GM13977 (cell line): ENCODE measurements at places on chromosomes 12 and 14.

- no peak for DNase-seq
Observed at GRCh38 chr14:50022661-50023060, 93.7 kb downstream of the VCPKMT start.

DNA sequence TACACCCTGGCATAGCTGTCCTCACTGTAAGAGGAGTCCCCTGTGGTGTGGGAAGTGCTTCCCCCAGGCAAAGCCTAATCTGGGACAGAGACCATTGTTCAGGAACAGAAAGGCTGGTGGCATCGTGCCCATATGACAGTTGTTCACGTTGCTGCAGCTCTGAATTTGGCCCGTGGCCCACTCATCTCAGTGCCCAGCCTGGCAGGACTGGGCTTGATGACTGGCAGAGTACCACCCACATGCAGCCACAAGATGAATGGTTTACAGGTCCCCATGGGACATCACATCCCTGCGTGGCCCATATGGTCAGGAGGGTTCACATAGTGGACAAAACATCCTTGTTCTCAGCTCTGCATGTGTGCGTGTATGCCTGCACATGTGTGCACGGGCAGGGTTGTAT, 17.5 kb downstream of the IQSEC3 start:
- no peak for DNase-seq

- no peak for DNase-seq
Observed at GRCh38 chr14:74569806-74570591, 42.0 kb downstream of the LTBP2 start.

DNA sequence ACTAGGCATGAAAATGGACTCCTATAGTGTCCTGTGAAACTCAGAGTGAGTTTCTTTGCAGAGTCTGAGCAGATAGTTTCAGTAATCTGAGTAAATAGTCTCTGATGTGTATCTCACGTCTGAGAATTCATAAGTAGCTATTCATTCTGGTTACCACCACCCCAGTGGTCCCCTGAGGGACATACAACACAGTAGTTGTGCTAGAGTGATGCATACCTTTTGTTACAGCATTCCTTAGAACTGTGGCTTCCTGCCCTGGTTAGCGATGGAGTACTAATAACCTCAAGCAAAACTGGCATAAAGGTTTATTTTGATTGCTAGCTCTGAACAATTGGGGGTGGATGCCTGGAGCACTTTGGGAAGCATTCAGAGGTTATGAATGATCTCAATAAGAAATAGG, 114.7 kb downstream of the DAAM1 start:
- DNase-seq = no peak

DNA sequence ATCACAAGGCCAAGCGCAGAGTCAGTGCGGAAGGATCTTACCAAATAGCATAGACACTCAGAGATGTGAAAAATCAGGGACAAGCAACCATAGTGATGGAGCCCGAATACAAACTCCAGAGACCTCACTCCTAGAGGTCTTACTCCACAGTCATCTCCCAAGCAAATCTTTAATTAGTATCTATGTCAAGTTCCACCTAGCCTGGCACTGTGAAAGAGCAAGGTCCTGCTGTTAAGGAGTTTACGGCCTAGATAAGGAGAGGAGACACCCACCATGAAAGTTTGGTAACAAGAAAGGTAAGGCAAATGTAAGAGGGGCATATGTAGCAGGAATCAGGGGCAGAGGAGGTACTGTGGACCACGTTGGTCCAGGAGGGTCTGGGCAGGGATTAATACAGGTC, 7.4 kb upstream of the PLEKHG6 start:
- no peak for DNase-seq

DNA sequence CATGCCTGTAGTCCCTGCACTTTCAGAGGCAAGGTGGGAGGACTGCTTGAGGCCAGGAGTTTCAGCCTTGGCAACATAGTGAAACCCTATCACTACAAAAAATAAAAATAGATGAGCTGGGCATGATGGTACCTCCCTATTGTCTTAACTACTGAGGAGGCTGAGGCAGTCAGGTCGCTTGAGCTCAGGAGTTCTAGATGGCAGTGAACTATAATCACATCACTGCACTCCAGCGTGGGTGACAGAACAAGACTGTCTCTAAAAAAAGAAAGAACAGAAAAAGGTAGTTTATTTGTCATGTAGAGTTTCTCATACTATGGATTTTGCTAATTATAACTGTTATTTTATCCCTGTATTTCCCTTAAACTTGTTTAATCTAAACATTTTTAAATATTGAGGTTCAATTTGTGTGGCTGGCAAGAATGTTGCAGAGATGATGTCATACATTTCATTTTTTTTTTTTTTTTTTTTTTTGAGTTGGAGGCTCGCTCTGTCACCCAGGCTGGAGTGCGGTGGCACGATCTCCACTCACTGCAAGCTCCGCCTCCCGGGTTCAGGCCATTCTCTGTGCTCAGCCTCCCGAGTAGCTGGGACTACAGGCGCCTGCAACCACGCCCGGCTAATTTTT, 39.7 kb upstream of the ATF7IP start:
- DNase-seq = no peak

DNA sequence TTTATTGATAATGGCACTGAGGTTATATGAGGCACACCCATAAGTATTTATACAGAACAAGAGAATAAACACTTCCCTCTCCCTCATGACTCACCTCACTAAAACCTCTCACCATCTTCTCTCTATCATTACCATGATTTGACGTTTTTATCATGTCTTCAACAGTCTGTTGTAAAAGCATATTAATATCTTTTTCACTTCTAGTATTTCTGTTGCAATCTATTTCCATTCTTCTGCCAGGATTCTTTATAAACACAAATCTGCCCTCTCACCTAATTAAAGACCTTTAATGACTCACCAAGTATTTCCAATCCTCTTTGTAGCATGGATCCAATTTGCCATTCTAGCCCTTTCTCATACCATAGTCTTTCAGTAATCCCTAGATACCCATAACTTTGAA, 527.7 kb downstream of the SLC16A7 start:
- DNase-seq = no peak

DNA sequence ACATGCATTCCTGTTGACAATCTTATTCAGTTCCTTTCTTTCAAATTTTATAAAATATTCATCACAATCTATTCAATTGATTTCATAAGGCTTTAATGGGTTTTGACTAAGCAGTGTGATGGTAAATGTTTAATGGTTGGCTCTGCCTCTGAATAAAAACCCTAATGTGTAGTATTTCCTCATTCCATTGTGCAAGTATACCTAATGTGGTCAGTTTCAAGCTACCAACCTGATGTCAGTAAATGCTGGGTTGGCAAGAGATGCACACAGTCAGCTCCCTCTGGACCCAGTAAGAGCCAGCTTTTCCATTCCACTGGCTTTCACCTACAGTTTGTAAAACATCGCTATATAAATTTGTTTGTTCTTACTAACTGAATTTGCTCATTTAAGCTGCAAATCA, 53.9 kb downstream of the METTL25 start:
- DNase-seq = no peak

GRCh38 chr14:74246542-74246941, 7.3 kb downstream of the VSX2 start:
- no peak for DNase-seq

DNA sequence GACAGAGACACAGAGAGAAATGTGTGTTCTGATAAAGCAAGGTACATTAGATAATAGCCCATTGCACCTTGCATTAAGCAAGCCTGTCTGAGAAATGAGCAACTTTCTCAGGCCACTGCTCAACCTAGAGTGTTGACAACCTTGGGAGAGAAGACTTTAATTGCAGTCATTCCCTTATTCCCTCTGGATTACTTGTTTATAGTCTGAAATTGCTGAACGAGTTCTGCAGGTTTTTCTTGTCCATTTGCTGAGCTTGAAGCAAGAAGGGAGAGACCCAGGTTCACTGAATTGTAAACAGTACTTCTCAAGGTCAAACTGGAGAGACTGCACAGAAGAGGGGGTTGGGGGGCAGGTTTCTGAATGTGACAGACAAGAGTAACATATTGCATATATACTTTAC, 159.4 kb upstream of the PLEKHG7 start:
- DNase-seq = no peak
